ENCODE measurements at places on chromosomes 6 and 20. TPM values are rescaled to one million over a fixed set of nuclear protein-coding genes. Genes with fewer than 3 reads are reported as not detected.
A peak's percentile ranks its signal among the peaks of the same experiment; 100 is the strongest.

The ADGRF1 gene
- total RNA-seq: not detected

DNA sequence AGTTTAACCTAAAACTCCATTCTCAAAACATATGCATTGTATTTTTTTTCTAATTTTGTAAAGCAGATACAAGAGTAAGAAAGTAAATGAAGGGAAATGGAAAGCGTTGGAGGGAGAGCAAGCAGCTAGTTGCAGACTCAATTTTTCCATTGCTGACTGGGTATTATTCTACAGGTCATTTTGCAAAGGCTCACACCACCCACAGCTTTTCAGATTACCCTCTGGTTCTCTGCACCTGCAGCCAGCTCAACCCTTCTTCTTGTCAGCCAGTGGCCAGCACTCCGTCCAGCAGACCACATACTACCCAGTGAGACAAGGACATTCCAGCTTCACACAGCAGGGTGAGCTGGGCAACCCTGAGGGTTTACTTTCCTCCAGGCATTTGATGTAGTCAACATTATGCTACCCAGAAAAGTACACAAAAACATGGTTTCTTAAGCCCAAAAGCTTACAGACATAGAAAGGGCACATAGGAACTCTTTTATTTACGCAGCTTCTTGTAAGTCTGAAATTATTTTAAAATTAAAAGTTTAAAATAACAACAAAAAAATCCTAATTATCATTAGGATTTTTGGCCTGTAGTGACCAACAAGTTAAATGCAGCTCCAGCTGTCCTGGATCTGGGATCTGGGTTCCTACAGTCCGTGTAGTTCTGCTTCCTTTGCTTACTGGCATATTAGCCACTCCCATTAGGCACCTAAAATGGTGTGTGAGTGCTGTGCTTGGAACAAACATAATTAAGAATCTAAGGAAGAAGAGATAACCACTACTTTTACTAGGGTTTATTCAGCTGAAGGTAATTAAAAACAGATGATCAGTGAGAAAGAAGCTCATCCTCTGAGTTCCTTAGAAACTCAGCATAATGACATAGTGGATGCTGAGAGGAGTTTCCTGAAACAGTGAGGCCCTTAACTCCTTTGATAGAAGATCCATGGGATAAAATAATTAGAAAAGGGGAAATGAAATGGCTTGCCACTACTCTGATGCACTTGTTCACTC is 185.3 kb downstream of the PKHD1 start:
- DNase-seq: no peak
- H3K36me3 ChIP-seq: no peaks in the 10 kb centered on the region
- H3K4me1 ChIP-seq: no peaks in the 10 kb centered on the region
- no peak overlapping the region for H3K4me3 ChIP-seq

GRCh38 chr6:128740951-128741350 is 142.0 kb upstream of the LAMA2 start:
- no peaks in the 10 kb centered on the region for H3K27me3 ChIP-seq
- no peak for DNase-seq
- H3K4me1 ChIP-seq: no peaks in the 10 kb centered on the region
- H3K27ac ChIP-seq: no peak overlapping the region
- H3K36me3 ChIP-seq: no peaks in the 10 kb centered on the region

- no peaks in the 10 kb centered on the region for H3K27me3 ChIP-seq
- H3K36me3 ChIP-seq: no peaks in the 10 kb centered on the region
- no peaks in the 10 kb centered on the region for H3K4me1 ChIP-seq
Observed at GRCh38 chr6:11784341-11784740, 5.7 kb upstream of the ADTRP start.

DNA sequence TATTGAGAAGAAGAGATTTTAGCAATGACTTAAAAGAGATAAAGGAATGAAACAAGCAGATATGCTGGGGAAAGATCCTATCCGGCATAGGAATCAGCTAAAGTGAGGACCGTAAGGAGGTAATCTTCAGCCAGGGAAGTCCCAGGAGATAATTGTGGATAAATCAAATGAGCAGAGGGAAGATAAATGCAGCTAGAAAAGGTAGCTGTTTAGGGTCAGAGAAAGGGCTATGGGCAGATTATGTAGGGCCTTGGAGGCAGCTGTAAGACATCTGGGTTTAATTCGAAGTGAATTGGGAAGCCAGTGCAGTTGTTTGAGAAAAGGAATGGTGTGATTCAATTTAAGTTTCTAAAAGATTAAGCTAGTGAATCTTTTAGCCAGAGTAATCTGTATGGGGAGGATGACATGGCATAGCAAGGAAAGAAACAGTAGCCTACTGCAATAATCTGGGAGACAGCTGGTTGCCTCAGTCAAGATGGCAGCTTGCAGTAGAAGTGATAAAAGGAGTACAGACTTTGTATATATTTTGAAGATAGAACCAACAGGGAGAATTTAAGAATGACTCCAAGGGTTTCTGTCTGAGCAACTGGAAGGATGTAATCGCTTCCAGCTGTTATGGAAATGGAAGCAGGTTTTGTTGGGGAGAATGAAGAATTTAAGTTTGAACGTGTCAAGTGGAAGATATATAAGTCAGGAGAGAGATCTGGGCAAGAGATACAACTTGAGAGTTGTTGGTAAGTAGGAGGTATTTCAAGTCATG is 552.3 kb upstream of the FLRT3 start:
- H3K4me1 ChIP-seq: peaks cover 15% of the 10 kb centered on the region
- H3K27ac ChIP-seq: no peak overlapping the region
- no peaks in the 10 kb centered on the region for H3K27me3 ChIP-seq
- no peak overlapping the region for H3K4me3 ChIP-seq
- no peaks in the 10 kb centered on the region for H3K36me3 ChIP-seq
- no peak for DNase-seq

DNA sequence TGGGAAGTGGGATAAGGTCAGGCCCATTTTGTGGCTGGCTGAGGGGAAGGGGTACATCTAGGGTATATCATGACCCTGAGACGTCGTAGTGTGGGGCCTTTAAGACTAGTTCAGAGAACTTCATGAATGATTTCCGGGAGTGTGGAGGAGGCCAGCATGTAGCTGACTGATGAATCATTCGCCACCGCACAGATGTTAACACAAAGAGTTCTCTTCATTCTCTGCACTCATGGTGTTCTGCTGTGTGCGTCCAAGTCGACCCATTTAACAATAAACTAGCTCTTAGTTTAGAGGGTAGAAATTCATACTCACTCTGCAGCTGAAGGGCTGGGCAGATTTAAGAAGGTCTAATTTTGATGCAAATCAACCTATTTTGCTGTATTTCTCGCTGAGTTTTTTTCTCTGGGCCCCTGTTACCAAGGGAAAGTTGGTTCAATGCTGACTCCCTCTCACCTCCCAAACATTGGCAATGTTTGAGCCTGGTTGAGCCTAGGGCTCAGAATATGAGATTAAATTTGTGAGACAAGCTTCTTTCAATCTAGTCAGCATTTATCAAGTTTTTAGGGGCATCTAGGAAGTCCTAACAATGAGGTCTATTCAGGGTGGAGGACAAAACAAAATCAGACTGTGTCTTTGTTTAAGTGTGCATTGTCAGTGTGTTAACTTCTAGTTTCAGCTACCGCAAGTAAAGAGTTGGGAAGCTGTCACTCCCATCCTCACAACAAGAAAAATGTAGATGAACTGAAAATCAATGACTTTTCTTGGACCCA is 106.8 kb upstream of the CBLN4 start:
- no peak overlapping the region for H3K27ac ChIP-seq
- no peaks in the 10 kb centered on the region for H3K4me1 ChIP-seq
- no peaks in the 10 kb centered on the region for H3K36me3 ChIP-seq
- no peak for DNase-seq
- no peaks in the 10 kb centered on the region for H3K27me3 ChIP-seq

DNA sequence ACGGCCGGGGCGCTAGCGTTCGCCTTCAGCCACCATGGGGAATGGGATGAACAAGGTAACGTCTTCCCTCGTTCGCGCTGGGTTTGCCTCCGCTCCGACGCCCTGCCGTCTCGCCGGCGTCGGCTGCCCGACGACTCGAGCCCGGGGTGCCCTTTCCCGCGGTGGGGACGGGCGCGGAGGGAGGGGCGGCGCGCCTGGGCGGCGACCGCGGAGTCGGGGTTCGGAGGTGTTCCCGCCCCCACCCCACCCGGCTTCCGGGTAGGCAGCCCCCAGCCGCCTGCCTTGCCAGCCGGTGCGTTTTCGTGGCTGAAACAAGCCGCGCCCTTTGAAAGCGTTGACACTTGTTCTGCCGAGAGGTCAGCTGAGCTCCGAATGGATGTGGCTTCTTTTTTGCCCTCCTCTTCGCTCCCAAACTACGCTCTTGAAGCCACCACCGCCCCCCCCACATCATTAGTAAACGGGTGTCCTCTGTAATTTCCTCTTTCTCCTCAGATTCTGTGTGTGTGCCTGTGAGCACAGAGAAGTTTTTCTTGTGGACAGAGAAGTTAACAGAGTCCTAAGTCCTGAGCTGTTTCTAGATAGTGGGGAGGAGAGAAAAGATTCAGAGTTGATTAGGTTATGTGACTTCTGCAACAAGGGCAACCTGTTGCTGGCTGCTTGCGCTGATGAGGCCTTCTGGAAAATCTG is 362 bp downstream of the DUSP22 start:
- H3K4me3 ChIP-seq: peak overlapping the region; percentile 58
- no peaks in the 10 kb centered on the region for H3K36me3 ChIP-seq
- H3K27ac ChIP-seq: peak overlapping the region; percentile 96
- H3K27me3 ChIP-seq: no peaks in the 10 kb centered on the region
- H3K4me1 ChIP-seq: peaks cover 27% of the 10 kb centered on the region

GRCh38 chr20:618980-619379 is 8.9 kb upstream of the TCF15 start:
- H3K4me1 ChIP-seq: no peaks in the 10 kb centered on the region
- no peak for DNase-seq
- H3K27ac ChIP-seq: no peak overlapping the region
- peaks cover 50% of the 10 kb centered on the region for H3K27me3 ChIP-seq
- no peak overlapping the region for H3K4me3 ChIP-seq

DNA sequence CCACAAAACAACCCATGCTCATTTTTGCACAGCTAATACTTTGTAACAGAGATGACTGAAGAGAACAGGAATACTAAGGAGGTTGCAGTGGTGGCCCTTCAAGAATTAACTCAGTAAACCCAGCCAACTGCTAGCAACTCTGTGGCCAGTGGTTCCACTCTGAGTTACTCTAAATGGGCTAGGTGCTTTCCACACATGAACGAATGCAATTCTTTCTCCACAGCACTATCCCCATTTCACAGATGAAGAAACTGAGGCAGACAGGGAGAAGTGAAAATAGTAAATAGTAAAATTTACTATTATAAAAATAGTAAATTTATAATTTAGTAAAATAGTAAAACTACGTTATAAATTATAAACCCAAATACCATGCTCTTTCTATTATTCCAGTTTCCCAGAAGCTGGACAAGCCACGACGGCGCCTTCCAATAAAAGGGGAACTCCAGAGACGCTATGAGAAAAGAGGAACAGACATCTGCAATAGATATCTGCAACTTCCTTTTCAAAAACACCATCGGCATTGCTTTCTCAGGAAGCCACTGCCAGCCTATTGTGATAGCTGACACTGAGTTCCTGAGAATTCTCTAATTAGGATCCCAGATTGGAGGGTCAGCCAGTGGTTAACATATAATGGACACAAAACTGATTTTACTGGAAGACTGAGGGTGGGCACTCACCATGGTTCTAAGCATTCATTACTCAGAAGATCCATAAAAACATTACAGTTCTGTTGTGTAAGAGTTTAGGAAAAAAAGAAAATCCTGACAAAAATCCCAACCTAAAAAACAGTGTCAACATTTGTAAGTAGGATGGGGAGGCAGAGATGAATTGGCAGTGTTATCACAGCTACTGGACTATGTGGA is 16.2 kb downstream of the FKBP1A start:
- H3K4me1 ChIP-seq: no peaks in the 10 kb centered on the region
- no peak for DNase-seq
- H3K27ac ChIP-seq: peak overlapping the region; percentile 40
- H3K4me3 ChIP-seq: no peak overlapping the region

DNA sequence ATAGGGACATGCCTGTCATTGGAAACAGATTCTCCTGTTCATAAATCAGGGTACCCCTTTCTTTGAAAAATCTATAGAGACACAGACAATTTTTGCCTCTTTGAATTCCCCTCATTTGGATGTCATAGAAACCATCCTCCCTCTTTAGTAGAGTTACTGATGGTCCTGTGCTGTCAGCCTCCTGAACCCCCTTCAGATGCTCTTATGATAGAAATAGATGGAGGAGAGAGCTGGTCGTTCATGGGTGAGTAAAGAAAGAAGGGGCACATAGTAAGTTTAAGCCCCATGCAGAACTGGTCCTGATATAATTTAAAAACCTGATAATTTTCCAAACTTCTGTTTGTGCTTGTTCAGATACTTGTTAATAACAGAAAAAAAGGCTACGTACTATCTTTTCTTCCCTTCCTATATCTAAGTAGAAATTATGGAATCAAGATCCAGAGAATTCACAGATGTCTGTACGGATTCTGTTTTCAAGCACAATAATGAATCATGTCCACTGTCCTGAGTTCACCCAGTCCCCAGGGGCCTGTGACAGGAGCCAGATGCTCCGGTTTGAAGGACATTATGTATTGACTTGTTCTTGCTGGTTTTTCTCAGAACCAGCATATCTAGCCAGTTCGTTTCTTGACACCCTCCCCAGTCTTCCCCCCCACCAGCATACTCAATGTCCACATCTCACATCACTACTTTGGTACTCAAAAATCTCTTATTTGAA is 78.1 kb downstream of the NCOA7 start:
- no peak overlapping the region for H3K4me3 ChIP-seq
- H3K27ac ChIP-seq: peak overlapping the region; percentile 43
- peak; percentile 70 for DNase-seq
- H3K4me1 ChIP-seq: no peaks in the 10 kb centered on the region
- no peaks in the 10 kb centered on the region for H3K36me3 ChIP-seq

- no peaks in the 10 kb centered on the region for H3K27me3 ChIP-seq
- no peaks in the 10 kb centered on the region for H3K36me3 ChIP-seq
- no peak overlapping the region for H3K4me3 ChIP-seq
- no peak overlapping the region for H3K27ac ChIP-seq
Observed at GRCh38 chr6:19999319-20000191, 162.4 kb downstream of the ID4 start.

DNA sequence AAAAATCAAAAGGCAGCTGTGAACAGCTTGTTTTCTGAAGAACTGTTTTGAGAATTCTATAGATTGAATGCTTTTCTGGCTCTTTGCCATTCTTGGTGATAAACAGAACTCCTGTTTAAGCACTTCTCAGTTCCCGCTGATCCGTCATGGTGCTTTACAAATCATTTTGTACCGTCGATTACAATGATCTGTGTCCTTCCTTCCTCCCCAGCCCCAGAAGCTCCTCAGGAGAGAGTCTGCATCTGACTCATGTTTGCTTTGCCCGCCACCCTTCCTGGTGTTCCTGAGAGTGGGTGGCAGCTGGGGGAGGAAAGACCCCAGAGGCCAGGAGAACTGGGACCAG is 538.6 kb upstream of the MARCKS start:
- H3K36me3 ChIP-seq: no peaks in the 10 kb centered on the region
- no peak for DNase-seq
- no peak overlapping the region for H3K27ac ChIP-seq
- no peaks in the 10 kb centered on the region for H3K27me3 ChIP-seq
- H3K4me3 ChIP-seq: no peak overlapping the region

Data from sigmoid colon (tissue), 7 donors.